ENCODE measurements at places on chromosomes 11 and 22. TPM values are rescaled to one million over a fixed set of nuclear protein-coding genes. Genes with fewer than 3 reads are reported as not detected.

GRCh38 chr22:35510481-35510934 lies 30.1 kb upstream of the RASD2 start:
- H3K36me3 ChIP-seq = no peaks in the 10 kb centered on the region
- no peak for DNase-seq
- H3K27me3 ChIP-seq = no peaks in the 10 kb centered on the region
- no peaks in the 10 kb centered on the region for H3K4me1 ChIP-seq

DNA sequence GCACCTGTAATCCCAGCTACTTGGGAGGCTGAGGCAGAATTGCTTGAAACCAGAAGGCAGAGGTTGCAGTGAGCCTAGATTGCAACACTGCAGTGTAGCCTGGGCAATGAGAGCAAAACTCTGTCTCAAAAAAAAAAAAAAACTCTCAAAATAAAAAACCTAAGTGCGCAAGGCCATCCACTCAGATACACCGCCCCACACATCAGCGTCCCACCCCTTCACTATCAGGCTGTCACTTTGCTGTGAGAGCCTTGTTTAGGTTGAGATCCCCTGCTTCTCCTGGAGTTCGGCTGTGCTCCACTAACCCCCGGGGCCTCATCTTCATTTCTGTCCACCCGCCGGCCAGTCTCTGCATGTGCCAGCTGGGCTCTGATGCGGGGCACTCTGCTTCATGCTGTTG lies 12.1 kb downstream of the SLC25A1 start:
- H3K27me3 ChIP-seq = peaks cover 5% of the 10 kb centered on the region
- no peak for DNase-seq
- no peak overlapping the region for H3K27ac ChIP-seq
- H3K4me3 ChIP-seq = no peak overlapping the region

SLC29A2 gene
- 4.9 TPM for total RNA-seq

DNA sequence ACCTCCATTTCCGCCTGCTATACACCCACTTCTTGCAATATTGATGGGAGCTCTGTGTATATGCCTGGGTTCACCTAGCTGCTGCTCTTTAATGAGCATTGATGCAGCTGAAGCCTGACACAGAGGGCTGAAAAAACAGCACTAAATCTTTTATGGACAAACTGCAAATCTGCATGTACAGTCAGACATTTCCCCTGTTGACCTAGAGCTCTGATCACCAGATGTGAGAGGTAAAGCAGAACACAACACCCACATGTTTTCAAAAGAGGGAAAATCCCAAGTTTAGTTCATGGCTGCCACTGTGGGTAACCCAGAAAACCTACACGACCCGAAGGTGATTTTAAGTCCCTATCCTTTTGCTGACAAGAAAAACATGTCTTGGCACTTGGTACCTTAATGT lies 303.0 kb upstream of the PITPNB start:
- H3K4me1 ChIP-seq = no peaks in the 10 kb centered on the region
- H3K36me3 ChIP-seq = no peaks in the 10 kb centered on the region
- H3K4me3 ChIP-seq = no peak overlapping the region
- no peak overlapping the region for H3K27ac ChIP-seq
- no peak for DNase-seq

GRCh38 chr11:14193644-14194043 lies 165.3 kb downstream of the RRAS2 start:
- H3K4me3 ChIP-seq = no peak overlapping the region
- no peak overlapping the region for H3K27ac ChIP-seq
- no peaks in the 10 kb centered on the region for H3K36me3 ChIP-seq

GRCh38 chr11:18692941-18693760 lies 5.4 kb upstream of the TMEM86A start:
- H3K27me3 ChIP-seq = no peaks in the 10 kb centered on the region
- H3K27ac ChIP-seq = peak overlapping the region; percentile 23
- H3K4me3 ChIP-seq = no peak overlapping the region
- no peaks in the 10 kb centered on the region for H3K4me1 ChIP-seq
- no peaks in the 10 kb centered on the region for H3K36me3 ChIP-seq

DNA sequence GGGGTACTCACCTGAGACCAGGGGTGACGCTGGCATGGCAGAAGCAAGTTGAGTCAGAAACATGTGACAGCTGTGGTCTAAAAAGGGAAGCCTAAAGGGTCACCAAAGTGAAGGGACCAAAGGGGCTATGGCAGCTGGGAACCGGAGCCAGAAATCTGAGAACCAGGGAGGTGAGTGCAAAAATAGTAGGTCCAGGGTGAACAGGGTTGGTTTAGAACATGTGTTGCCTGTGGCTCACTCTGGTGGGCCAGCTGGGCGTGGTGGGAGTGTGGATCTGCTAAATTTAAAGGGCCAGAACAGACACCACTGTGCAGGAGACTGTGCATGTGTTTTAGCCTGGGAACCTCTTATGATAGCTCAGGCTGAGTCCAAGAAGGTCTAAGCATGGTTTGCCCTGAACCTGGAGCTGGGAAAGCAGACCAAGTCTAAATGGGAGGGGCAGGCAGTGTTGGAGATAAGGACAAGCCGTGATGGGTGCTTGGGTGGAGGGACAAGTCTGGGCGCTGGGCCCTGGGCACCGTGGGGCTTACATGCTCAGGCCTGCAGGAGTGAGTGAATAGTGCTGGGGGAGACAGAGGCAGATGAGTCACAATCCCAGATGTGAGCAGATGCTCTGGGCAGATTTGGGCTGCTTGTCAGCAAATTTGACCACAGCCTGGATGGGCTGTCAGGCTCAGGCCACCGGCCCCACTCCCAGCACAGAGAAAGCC lies 41.4 kb upstream of the ZBED5 start:
- H3K27ac ChIP-seq = peak overlapping the region; percentile 97
- H3K4me1 ChIP-seq = peaks cover 8% of the 10 kb centered on the region
- H3K27me3 ChIP-seq = no peaks in the 10 kb centered on the region
- no peak overlapping the region for H3K4me3 ChIP-seq

Measured in breast epithelium (tissue), 4 donors.